ENCODE measurements at places on chromosomes 5 and 9.
A peak's percentile ranks its signal among the peaks of the same experiment; 100 is the strongest.

GRCh38 chr5:58770136-58770535 lies 187.3 kb downstream of the RAB3C start:
- no peak overlapping the region for H3K27ac ChIP-seq
- H3K4me1 ChIP-seq = no peaks in the 10 kb centered on the region
- no peaks in the 10 kb centered on the region for H3K36me3 ChIP-seq
- DNase-seq = no peak
- H3K27me3 ChIP-seq = peaks cover 3% of the 10 kb centered on the region
- H3K4me3 ChIP-seq = no peak overlapping the region

DNA sequence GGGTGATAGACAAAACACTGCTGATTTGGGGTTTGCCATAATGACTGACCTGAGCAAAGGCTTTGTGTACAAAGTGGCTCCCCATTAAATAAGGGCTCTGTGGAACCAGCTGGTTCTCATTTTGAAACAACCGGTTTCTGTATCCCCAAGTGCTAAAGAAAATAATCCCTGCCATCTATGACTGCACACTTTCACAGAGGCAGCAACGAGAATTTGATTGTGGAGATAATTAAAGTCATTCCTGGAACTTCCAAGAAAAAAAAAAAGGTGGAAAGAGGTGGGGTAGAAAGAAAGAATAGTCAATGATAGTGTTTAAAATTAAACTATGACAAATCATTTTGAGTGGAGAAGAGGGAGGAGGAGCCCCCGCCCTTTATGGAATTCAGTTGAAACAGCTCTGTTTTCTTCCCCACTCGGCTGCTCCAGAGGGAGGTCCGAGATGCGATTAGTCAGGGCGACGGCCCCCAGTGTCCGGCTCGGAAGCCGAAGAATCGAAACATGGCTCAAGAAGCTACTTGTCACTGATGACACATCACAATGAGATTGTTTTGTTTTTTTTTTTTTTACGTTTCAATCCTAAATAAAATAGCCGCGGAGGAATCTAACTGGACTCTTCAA lies 38.4 kb downstream of the EBF1 start:
- no peaks in the 10 kb centered on the region for H3K36me3 ChIP-seq
- no peak overlapping the region for H3K4me3 ChIP-seq
- DNase-seq = no peak
- peaks cover 37% of the 10 kb centered on the region for H3K4me1 ChIP-seq
- no peak overlapping the region for H3K27ac ChIP-seq

- DNase-seq = peak; percentile 11
- H3K27me3 ChIP-seq = no peaks in the 10 kb centered on the region
- H3K27ac ChIP-seq = no peak overlapping the region
These were observed 242.4 kb downstream of the MED10 start for GRCh38 chr5:6135977-6136376.

DNA sequence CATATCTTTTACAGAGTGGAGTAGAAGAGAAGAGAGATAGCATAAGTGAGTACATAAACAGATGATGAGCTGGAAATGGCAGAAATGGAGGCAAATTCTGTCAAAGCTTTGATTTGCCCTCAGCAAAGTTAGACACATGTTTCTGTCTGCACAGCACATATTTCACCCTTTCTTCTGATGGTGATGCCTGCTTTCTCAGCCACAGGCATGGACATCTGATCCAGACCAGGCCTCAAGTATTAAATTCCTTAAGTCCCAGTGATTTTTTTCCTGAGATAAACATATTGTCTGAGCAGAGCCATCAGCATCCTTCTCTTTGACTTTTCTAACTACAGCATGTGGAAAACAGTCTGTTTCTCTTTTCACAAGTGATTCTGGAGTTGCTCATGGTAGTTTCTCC lies 409.8 kb downstream of the MAN2A1 start:
- H3K4me3 ChIP-seq = no peak overlapping the region
- no peak for DNase-seq
- no peak overlapping the region for H3K27ac ChIP-seq
- H3K36me3 ChIP-seq = no peaks in the 10 kb centered on the region
- peaks cover 39% of the 10 kb centered on the region for H3K4me1 ChIP-seq
- H3K27me3 ChIP-seq = no peaks in the 10 kb centered on the region

DNA sequence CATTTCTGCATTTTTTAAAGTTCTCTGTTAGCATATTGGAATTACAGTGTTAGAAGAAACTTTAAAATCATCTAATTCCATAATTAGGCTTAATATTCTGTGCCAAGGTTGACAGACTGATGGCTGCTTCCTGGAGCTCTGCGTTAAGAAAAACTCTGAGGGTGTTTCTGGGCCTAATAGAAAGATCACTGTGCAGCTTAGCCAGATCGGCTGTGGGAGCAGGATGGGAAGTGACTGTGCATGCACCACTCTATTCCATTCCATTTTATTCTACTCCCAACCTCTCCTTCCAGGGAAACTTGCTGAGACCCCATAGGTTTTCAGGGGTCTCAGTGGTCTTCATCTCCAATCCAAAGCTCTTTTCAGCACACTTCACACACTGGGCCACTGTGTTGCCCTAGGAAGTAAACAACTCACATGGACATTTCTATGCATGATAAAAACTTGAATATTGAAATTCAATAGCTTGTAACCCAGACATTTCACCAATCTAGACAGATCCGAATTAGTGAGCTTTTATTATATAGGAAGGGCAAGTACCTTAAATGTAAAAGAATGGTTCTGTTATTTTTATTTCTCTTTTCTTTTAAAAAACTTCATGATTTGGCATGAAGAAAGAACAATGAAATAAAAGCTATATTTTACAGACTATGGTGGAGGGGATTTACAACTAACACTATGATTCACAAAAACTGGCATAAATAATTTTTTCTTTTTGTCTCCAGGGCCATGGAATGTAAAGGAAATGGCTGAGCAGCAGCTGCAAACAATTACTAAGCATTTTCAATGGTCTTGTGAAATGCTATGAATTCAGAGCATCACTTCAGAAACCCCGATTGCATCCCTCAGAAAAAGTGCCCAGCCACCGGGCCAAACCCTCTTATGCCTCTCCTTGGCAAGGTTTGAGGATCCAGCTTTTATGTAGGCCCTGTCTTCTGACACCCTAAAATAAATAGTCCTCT lies 51.4 kb upstream of the DAB2 start:
- H3K27ac ChIP-seq = no peak overlapping the region
- H3K27me3 ChIP-seq = peaks cover 17% of the 10 kb centered on the region
- H3K36me3 ChIP-seq = no peaks in the 10 kb centered on the region
- no peak overlapping the region for H3K4me3 ChIP-seq
- no peak for DNase-seq

DNA sequence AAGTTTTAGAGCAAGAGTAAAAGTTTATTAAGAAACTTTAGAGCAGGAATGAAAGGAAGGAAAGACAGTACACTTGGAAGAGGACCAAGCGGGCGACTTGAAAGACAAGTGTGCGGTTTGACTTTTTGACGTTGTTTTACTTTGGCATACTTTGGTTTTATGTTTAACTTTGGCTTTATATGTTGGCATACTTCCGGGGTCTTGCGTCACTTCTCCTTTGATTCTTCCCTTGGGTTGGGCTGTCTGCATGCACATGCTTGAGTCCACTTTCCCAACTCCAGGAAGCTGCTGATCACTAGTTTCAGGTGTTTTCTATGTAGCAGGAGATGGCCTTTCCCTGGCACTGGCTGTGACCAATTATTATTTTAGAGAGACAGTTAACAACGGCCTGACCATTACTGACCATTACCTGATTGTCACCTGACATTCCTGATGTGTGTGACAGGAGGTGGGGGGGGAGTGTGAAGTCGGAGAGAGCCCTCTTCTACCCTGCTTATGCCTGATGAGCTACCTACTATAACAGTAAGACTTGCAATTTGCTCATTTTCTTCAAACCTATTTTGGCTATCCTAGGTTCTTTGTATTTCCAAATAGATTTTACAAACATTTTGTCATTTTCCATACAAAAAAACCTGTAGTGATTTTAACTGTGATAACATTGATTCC lies 45.5 kb downstream of the TNFSF8 start:
- no peaks in the 10 kb centered on the region for H3K27me3 ChIP-seq
- no peak for DNase-seq
- H3K27ac ChIP-seq = no peak overlapping the region
- H3K4me3 ChIP-seq = no peak overlapping the region
- H3K4me1 ChIP-seq = peaks cover 21% of the 10 kb centered on the region

DNA sequence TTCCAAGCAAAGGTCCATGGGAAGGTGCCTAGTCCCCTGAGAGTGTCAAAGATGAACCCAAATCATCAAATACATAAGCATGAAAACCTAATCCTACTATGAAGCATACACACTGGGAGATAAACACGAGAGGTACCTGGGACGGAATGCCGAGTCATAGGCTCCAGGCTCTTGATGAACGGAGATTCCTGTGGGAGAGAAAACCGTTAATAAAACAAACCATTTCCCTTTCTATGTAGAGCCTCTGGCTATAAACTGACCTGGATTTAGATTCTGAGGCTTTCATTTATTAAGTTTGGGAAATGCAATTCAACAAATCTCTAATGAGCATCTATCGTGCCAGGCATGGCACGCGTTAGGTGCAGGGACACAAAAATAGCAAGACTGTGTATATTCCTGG lies 206.4 kb upstream of the IL12B start:
- H3K4me1 ChIP-seq = no peaks in the 10 kb centered on the region
- no peak overlapping the region for H3K4me3 ChIP-seq

- H3K27ac ChIP-seq = no peak overlapping the region
- H3K4me1 ChIP-seq = no peaks in the 10 kb centered on the region
- peaks cover 8% of the 10 kb centered on the region for H3K36me3 ChIP-seq
- no peak overlapping the region for H3K4me3 ChIP-seq
- no peak for DNase-seq
These were observed 62.9 kb downstream of the INSL6 start for GRCh38 chr9:5122516-5122915.

Measured in DND-41 (cell line).